GM04503 (cell line): ENCODE measurements at places on chromosomes 2 and 18.

- no peak for DNase-seq
Measured at GRCh38 chr2:164514491-164514890, 106.8 kb downstream of the GRB14 start.

DNA sequence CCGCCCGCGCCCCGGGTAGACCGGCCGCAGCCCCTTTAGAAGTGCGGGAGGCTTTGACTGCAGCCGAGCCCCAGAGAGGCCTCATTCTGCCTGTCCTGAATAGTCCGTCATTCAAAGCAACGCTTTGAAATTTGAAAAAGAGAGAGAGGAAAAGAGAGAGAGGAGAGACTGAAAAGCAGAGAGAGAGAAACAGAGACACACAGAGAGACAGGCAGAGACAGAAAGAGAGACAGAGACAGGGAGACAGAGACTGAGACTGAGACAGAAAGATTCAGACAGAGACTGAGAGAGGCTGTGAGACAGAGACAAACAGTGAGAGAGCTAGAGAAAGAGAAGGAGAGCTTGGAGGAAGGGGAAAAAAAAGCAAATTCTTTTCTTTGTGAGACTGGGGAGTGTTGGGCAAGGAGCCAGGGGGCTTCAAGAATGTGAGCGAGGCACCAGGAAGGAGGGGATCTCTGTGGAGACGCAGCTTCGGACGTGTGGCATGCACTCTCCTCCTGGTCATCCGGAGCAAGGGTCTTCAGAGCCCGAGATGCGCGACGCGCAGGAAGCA, 73.1 kb downstream of the MYCN start:
- no peak for DNase-seq

DNA sequence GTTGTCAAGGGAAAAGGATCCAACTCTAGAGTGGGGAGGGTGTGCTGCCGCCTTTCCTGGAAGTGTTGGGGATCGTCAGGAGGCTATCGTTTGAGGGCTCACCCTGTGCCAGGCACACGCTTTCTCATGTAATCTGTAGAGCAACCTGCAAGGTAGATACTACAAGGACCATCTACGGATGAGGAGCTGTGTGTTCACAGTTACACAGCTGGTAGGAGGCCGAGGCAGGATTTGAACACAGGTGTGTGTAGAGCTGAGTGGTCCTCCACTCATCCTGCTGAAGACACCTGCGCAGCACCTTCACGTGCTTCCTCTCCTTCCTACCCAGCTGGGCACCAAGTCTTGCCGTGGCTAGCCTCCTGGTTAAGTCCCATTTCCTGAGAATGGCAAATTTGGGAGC, 68.3 kb downstream of the MARCO start:
- DNase-seq, result no peak

DNA sequence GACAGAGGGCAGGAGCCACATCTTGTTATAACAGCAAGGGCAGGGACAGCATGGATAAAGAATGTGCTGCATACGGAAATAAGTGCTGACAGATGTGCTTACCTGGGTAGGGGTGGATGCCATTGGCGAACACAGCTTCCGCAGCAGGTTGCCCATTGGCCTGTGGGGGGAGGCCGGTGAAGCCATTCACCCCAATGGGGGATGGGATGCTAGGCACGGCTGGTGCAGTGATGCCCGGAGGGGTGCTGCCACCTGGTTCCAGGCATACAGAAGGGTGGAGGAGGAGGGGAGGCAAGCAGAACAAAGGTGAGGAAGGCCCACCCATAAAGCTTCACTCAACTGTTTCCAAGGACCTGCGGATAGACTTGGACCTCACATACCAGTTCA, 294.9 kb downstream of the CELF4 start:
- DNase-seq, result no peak

DNA sequence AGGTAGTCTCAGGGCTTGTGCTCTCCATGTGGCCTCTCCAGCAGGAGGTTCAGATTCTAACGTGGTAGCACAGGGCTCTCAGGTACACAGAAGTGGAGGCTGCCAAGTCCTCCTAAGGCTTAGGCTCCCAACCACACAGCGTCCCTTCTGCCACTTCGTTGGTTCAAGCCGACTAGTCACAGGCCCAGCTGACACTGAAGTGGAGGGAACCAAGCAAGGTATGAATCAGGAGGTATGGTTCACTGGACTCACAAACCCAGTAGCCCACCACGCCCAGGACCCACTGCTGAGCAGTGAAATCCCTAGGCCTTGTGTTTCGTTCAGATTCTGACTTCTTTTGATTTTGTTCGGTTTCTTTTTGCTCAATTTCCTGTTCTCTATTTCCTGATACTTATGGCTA, 46.0 kb upstream of the SEC11C start:
- DNase-seq, result no peak

GRCh38 chr2:10119601-10120157, 2.9 kb upstream of the RRM2 start:
- no peak for DNase-seq

DNA sequence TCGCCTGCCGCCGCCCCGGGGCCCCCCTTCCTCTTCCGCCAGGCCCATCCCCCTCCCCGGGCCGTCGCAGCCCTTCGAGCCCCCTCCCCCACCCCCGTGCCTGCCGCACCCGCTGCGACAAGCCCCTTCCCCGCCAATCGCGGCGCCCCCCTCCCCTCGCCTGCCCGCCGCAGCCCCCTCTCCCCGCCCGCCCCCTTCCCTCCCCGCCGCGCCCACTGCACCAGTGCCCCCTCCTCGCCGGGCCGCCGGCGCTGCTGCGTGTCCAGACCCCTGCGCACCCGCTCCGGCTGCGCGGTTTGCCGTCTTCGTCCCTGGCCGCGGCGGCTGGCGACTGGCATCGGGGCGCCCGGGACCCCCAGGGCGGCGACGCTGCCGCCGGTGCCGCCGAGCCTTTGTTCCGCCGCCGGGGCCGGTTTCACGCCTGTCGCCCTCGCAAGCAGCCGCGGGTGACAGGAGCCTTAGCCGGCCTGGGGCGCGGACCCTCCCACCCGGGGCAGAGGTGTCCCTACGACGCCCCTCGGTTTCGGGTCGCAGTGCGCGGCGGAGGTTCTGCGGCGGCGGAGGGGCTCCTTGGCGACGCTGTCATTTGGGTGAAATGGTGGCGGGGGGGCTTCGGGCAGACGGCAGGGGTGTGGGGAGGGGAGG, 18.1 kb downstream of the GPC1 start:
- no peak for DNase-seq

- DNase-seq, result no peak
Measured at GRCh38 chr18:52339891-52340371, at the start of gene DCC. DCC (plus strand) TSS chr18:52340197; CDS start chr18:52340788, 591 bp downstream.
